ENCODE measurements at places on chromosomes 6 and 20. TPM values are rescaled to one million over a fixed set of nuclear protein-coding genes. Genes with fewer than 3 reads are reported as not detected.

- no peak overlapping the region for H3K4me3 ChIP-seq
- no peak overlapping the region for H3K27ac ChIP-seq
- peaks cover 53% of the 10 kb centered on the region for H3K4me1 ChIP-seq
- H3K36me3 ChIP-seq: no peaks in the 10 kb centered on the region
- H3K27me3 ChIP-seq: no peaks in the 10 kb centered on the region
- DNase-seq: peak; percentile 81
Measured at GRCh38 chr6:35737413-35738211, 780 bp downstream of the ARMC12 start.

- H3K27ac ChIP-seq: peak within 1 kb of the TSS; percentile 96
- H3K4me1 ChIP-seq: peaks cover 33% of the 10 kb centered on the region
- peaks cover 51% of the 10 kb centered on the region for H3K36me3 ChIP-seq
- H3K4me3 ChIP-seq: peak within 1 kb of the TSS; percentile 96
- H3K27me3 ChIP-seq: no peaks in the 10 kb centered on the region
Measured at GRCh38 chr20:62302341-62303061, at the start of gene ADRM1. Gene ADRM1 (plus strand): TSS chr20:62302997. CDS start chr20:62303569, 572 bp downstream.

DNA sequence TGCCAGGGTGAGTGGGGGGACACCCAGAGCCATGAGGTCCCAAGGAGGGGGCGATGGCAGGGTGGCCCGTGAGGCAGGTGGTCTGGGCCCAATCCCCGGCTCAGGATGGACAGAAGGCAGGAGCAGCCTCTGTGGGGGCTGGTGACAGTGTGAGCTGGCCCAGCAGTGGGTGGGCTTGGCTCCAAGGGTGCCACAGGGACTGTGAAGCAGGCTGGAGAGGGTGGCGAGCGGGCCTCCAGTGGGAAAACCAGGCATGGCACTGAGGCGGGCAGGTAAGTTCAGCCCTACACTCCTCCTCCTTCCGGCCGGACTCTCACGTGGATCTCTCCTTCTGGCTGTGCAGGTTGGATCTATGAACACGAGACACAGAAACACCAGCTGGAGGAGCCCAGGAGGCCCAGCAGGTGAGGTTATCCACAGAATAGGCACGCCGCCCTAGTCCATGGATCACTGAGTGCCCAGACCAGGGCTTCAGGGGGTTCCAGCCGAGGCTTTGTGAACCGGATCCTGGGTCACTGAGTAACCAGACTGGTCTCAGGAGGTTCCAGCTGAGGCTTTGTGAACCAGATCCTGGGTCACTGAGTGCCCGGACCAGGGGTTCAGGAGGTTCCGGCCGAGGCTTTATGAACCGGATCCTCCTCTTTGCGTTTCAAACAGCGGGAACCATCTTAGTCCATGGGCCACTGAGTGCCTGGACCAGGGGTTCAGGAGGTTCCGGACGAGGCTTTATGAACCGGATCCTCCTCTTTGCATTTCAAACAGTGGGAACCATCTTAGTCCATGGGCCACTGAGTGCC, 76.4 kb upstream of the BHLHE23 start:
- DNase-seq: no peak
- no peaks in the 10 kb centered on the region for H3K4me1 ChIP-seq
- no peak overlapping the region for H3K4me3 ChIP-seq
- H3K27me3 ChIP-seq: peaks cover 80% of the 10 kb centered on the region

DNA sequence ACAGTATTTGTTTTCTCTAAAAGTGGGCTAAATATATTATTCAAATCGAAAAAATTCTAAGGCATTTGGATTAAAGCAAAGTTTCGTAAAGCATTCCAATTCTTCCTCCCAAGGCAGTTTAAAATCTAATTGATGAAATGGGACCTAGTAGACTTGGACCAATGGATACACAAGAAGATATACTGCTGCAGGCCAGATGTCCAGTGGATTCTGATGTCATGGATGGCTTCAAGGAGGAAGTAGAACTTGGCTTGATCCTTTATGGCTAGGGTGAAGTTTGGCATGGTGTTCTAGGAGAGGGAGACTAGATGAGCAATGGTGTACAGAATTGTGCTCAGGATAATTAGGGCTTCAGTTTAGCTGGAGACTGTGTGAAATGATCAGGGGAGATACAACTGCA, 559.5 kb upstream of the MMS22L start:
- no peak for DNase-seq
- no peaks in the 10 kb centered on the region for H3K36me3 ChIP-seq
- no peak overlapping the region for H3K27ac ChIP-seq

- no peaks in the 10 kb centered on the region for H3K36me3 ChIP-seq
- H3K4me3 ChIP-seq: peak overlapping the region; percentile 68
- peaks cover 8% of the 10 kb centered on the region for H3K27me3 ChIP-seq
- H3K4me1 ChIP-seq: peaks cover 4% of the 10 kb centered on the region
Measured at GRCh38 chr6:136551103-136551502, 881 bp upstream of the MAP7 start.

DNA sequence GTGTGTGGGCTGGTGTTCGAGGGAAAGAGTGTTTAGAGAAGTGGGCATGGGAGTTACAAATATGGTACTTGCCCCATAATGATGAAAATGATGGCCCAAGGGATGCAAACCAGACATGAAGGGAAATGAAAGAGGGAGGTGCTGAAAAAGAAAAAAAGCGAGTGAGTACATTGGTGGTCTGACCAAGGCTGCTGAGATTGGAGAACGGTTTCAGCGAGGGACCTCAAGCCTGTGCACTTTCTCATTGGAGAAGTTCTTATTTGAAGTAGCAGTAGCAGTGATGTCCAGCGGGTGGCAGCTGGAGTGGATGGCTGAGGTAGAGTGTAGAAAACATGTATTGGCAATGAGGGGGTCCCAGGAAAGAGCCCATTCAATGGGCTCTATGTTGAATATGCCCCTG, 54.8 kb downstream of the TNFAIP3 start:
- no peak overlapping the region for H3K4me3 ChIP-seq
- H3K27ac ChIP-seq: no peak overlapping the region
- no peak for DNase-seq
- no peaks in the 10 kb centered on the region for H3K27me3 ChIP-seq
- H3K36me3 ChIP-seq: no peaks in the 10 kb centered on the region

GRCh38 chr6:118558464-118559217, 10.5 kb downstream of the PLN start:
- DNase-seq: no peak
- H3K27me3 ChIP-seq: no peaks in the 10 kb centered on the region
- no peak overlapping the region for H3K4me3 ChIP-seq
- H3K4me1 ChIP-seq: no peaks in the 10 kb centered on the region

Gene GRM1
- total RNA-seq: not detected

Gene LY6G6C
- not detected for total RNA-seq

Gene HLA-DQA1
- total RNA-seq: 137 TPM

Gene KIF25
- 0.63 TPM for total RNA-seq

Gene MOXD1
- 106 TPM for total RNA-seq

Gene FRK
- total RNA-seq: 16.1 TPM

Gene BPIFB2
- 0.65 TPM for total RNA-seq

Gene VWA7
- total RNA-seq: 4.6 TPM

Gene GMEB2
- total RNA-seq: 8.1 TPM

Gene MAFB
- total RNA-seq: 111 TPM

Measured in left lung (tissue), 14 donors.